ENCODE measurements at places on chromosomes 6 and 20. TPM values are rescaled to one million over a fixed set of nuclear protein-coding genes. Genes with fewer than 3 reads are reported as not detected.

- H3K4me1 ChIP-seq, result peaks cover 1% of the 10 kb centered on the region
- no peak overlapping the region for H3K4me3 ChIP-seq
- H3K27ac ChIP-seq, result no peak overlapping the region
- no peak for DNase-seq
These were observed 9.8 kb downstream of the SNPH start for GRCh38 chr20:1275919-1276318.

GRCh38 chr20:42336576-42336975 lies 718.4 kb upstream of the CHD6 start:
- DNase-seq, result no peak
- no peak overlapping the region for H3K4me3 ChIP-seq
- no peaks in the 10 kb centered on the region for H3K4me1 ChIP-seq
- H3K27me3 ChIP-seq, result no peaks in the 10 kb centered on the region

DNA sequence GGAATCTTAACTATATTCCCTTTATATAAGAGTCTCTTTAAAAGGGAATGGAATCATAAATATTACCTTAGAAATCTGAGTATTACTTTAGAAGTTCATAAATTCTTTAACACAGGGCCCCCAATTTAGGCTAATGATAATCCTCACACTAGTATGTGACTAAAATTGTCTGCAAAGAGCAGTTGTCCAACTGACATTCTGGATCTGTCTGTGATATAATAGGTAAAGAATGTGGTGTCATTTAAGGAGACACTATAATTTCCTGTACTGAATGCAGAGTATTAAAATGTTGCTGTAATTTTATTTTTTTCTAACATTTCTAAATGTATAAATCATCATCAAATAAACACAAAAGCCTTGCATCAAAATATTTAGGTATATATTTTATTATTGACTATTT lies 128.5 kb upstream of the DST start:
- no peak for DNase-seq
- no peak overlapping the region for H3K27ac ChIP-seq
- H3K4me3 ChIP-seq, result no peak overlapping the region
- H3K27me3 ChIP-seq, result no peaks in the 10 kb centered on the region
- no peaks in the 10 kb centered on the region for H3K36me3 ChIP-seq
- peaks cover 7% of the 10 kb centered on the region for H3K4me1 ChIP-seq

- peak overlapping the region; percentile 98 for H3K27ac ChIP-seq
- peak overlapping the region; percentile 52 for H3K4me3 ChIP-seq
- peaks cover 82% of the 10 kb centered on the region for H3K4me1 ChIP-seq
- no peaks in the 10 kb centered on the region for H3K27me3 ChIP-seq
These were observed 85.1 kb upstream of the ESR1 start for GRCh38 chr6:151722342-151722741.

Gene MANEA
- total RNA-seq, result 5.2 TPM

Measured in Karpas-422 (cell line).